ENCODE measurements at places on chromosomes 3 and 15.

- no peak for DNase-seq
Observed at GRCh38 chr15:101563176-101563796, 73.8 kb upstream of the PCSK6 start.

DNA sequence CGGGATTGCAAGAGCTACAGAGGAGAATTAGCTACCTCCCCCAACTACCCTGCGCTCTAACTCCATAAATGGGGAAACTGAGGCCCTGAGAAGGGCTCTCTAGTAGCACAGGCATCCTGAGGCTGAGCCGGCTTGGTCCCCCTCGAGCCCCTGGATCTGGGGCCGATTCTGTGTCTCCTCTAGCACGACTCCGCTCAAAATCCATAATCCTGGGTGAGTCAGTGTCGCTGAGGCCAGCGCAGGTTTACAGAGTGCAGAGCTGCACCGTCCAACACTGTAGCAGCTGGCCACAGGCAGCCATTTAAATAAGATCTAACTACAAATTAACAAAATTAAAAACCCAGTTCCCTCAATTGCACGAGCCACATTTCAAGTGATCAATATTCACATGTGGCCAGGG lies 10.8 kb downstream of the GATA2 start:
- no peak for DNase-seq

- no peak for DNase-seq
Observed at GRCh38 chr3:111627092-111627491, 31.9 kb upstream of the ZBED2 start.

GRCh38 chr15:74957476-74958035 lies 984 bp upstream of the RPP25 start:
- peak; percentile 66 for DNase-seq

- DNase-seq: no peak
Observed at GRCh38 chr3:189588475-189589178, 42.6 kb upstream of the TP63 start.
